Heart right ventricle (tissue), 16 donors: ENCODE measurements at places on chromosomes 13 and 19. TPM values are rescaled to one million over a fixed set of nuclear protein-coding genes. Genes with fewer than 3 reads are reported as not detected.

Gene MYO1F
- total RNA-seq: 2.0 TPM

- H3K4me3 ChIP-seq: no peak overlapping the region
- H3K4me1 ChIP-seq: no peaks in the 10 kb centered on the region
- no peaks in the 10 kb centered on the region for H3K27me3 ChIP-seq
- no peak for DNase-seq
- H3K27ac ChIP-seq: no peak overlapping the region
- no peaks in the 10 kb centered on the region for H3K36me3 ChIP-seq
Measured at GRCh38 chr13:58704953-58705352, 1073.4 kb downstream of the PCDH17 start.

Gene RAB3A
- 30.0 TPM for total RNA-seq

Gene ZNF527
- total RNA-seq: 7.6 TPM

DNA sequence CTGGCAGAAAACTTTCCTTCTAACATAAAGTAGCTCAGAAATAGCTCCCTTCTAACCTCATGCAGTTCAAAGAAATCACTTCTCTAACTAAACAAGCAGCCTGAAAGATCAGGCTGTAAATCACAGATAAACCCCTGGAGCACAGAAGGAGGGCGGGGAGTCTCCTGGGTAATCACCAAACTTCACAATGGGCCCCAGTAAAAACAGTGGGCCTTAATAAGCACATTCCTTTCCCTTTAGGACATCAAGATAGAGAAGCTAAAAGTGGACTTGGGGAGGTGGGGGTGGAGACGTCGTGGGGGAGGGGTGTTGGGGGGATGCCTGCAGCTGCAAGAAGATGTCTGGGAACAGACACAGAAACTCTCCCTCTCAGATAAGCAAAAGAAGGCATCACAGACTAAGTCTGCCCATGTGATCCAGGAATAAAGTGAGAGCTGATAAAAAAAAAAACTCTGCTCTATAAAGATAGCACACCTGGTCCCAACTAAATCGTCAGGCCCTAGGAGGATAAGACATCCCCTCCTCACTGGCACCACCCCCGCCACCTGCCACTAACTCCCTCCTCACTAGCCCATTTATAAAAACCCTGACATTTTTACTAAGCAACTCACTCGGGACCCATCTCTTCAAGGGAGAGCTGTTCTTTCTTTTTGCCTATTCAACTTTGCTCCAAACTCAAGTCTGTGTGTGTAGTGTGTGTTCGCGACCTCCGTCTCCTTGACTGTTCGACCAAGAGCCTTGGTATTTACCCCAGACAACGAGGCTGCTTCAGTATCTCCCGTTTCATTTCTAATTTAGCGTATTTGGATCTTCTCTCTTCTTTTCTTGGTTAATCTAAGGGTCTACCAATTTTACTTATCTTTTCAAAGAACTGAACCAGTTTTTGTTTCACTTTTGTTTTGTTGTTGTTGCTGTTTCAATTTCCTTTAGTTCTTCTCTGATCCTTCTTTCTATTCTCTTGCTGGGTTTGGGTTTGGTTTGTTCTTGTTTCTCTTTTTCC, 31.7 kb downstream of the DNAJC15 start:
- peak overlapping the region; percentile 69 for H3K27ac ChIP-seq
- H3K27me3 ChIP-seq: no peaks in the 10 kb centered on the region
- peak; percentile 28 for DNase-seq
- H3K4me1 ChIP-seq: peaks cover 34% of the 10 kb centered on the region
- H3K36me3 ChIP-seq: no peaks in the 10 kb centered on the region
- peak overlapping the region; percentile 18 for H3K4me3 ChIP-seq

GRCh38 chr13:59842507-59842906, 321.2 kb downstream of the DIAPH3 start:
- H3K36me3 ChIP-seq: no peaks in the 10 kb centered on the region
- DNase-seq: no peak
- H3K4me3 ChIP-seq: no peak overlapping the region

DNA sequence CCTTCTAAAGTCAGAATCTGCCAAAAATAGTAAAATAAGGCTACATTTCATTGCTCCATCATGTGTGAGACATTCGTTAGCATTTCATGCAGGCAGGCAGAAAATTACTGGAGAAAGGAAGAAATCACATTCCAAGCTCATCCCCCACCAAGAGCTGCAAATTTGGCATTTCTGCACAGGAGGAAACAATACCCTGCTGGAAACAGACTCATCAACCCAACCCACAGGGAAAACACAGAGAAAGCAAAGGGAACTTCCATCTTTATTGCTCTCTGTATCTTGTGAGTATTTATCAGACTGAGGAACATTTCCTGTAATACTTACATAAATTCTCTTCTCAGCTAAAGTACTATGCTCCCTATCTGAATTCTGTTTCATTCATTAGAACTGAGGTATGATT, 95.7 kb downstream of the KCTD12 start:
- H3K36me3 ChIP-seq: no peaks in the 10 kb centered on the region
- H3K27ac ChIP-seq: no peak overlapping the region
- H3K4me3 ChIP-seq: no peak overlapping the region
- peaks cover 19% of the 10 kb centered on the region for H3K4me1 ChIP-seq

GRCh38 chr13:46817095-46817494, 20.1 kb upstream of the ESD start:
- H3K4me1 ChIP-seq: no peaks in the 10 kb centered on the region
- no peaks in the 10 kb centered on the region for H3K36me3 ChIP-seq
- DNase-seq: no peak
- no peak overlapping the region for H3K4me3 ChIP-seq
- H3K27ac ChIP-seq: no peak overlapping the region
- no peaks in the 10 kb centered on the region for H3K27me3 ChIP-seq

DNA sequence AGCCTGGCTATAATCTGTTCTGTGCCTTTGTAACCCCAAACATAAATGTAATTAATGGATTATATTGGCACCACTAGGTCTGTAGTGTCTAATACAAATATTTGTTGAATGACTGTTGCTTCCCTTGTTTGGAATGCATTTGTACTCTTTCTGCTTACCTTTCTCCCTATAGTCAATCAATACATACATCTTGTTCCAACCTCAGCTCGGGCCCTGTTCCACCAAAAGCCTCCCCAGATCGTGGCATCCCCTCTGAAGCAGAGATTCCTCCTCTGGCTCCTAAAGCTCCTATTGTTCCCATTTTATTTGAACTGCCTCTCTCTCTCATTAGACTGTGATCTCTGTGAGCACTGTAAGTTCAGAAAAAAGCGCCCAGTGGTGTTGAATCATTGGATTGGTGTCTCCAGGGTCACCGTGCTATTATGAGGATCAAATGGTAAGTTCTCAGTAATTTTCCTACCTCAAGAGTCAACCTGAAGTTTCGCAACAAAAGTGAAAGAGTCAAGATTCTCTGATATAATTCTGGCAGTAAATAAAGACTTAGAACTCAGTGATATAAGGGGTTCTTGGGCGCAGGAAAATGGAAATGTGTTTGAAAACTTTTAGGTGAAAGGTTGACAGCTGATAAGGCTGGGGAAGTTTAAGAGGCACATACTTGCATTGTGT, 151.5 kb downstream of the KLF5 start:
- no peak overlapping the region for H3K4me3 ChIP-seq
- H3K27ac ChIP-seq: no peak overlapping the region
- H3K36me3 ChIP-seq: no peaks in the 10 kb centered on the region
- no peaks in the 10 kb centered on the region for H3K4me1 ChIP-seq

DNA sequence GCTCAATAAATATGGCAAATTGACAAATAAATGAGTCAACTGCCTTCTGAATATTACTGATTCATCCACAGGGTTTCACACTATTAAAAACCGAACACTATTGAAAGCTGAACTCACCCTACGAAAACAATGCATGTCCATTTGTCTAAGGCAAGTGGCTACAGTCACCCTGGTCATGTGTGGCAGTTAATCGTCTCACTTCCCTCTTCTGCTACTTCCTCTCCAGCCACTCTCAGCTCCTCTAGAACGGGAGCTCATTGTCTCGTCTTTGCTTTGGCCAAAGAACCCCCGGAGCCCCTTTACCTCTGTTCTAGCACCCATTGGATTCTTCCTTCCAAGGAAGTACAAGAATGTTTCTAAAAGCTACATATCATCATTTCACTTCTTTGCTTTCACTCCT, 74.4 kb upstream of the ZNF599 start:
- H3K4me1 ChIP-seq: no peaks in the 10 kb centered on the region
- H3K27ac ChIP-seq: no peak overlapping the region
- DNase-seq: no peak

Gene C13orf42
- not detected for total RNA-seq

Gene FXYD1
- 451 TPM for total RNA-seq

GRCh38 chr19:10752913-10753704, 35.2 kb downstream of the DNM2 start:
- no peak for DNase-seq
- H3K27ac ChIP-seq: peak overlapping the region; percentile 81
- no peaks in the 10 kb centered on the region for H3K36me3 ChIP-seq
- peaks cover 81% of the 10 kb centered on the region for H3K4me1 ChIP-seq
- no peaks in the 10 kb centered on the region for H3K27me3 ChIP-seq
- H3K4me3 ChIP-seq: no peak overlapping the region

Gene ELSPBP1
- total RNA-seq: not detected

GRCh38 chr19:4379383-4380253, 20.7 kb downstream of the SH3GL1 start:
- no peaks in the 10 kb centered on the region for H3K27me3 ChIP-seq
- H3K4me1 ChIP-seq: peaks cover 57% of the 10 kb centered on the region
- peaks cover 10% of the 10 kb centered on the region for H3K36me3 ChIP-seq
- H3K4me3 ChIP-seq: no peak overlapping the region

GRCh38 chr13:52997951-52998876, 30.4 kb upstream of the OLFM4 start:
- H3K36me3 ChIP-seq: no peaks in the 10 kb centered on the region
- DNase-seq: no peak
- no peak overlapping the region for H3K27ac ChIP-seq
- no peaks in the 10 kb centered on the region for H3K4me1 ChIP-seq
- no peaks in the 10 kb centered on the region for H3K27me3 ChIP-seq

GRCh38 chr13:38872693-38873092, 117.9 kb downstream of the STOML3 start:
- no peak overlapping the region for H3K4me3 ChIP-seq
- no peaks in the 10 kb centered on the region for H3K36me3 ChIP-seq
- no peaks in the 10 kb centered on the region for H3K27me3 ChIP-seq
- DNase-seq: peak; percentile 12
- no peak overlapping the region for H3K27ac ChIP-seq
- no peaks in the 10 kb centered on the region for H3K4me1 ChIP-seq

DNA sequence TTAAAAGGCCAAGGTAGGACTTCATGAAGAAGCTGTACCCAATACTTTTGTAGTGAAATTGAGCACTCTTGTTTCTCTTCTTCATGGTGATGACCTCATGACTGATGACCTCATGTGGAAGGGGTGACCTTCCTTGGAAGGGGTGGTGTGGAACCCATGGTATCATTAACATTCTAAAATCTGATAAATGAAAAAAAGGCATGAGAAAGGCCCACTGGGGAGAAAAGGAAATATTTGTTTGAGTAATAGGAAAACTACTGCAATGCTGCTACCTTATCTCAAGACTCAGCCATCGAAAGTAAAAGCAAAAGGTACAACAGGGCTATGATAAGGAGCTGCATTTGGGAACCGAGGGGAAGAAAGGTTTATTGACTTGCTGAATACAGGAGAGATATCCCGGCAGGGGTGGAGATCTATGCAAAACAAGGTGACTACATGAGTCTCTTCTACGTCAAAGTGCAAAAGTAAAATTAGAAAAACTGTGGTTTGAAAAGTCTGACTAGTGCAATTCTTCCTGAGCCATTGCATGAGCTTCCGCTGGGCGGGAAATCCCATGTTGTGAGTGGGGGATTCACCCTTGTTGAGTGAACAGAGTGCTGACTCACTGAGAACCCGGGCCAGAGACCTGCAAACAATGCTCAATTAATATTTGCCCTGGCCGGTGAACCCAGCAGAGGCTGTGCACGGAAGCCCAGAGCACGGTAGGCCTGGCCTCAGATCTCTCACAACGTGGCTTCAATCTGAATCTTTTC, 138.9 kb upstream of the RFC3 start:
- no peaks in the 10 kb centered on the region for H3K27me3 ChIP-seq
- H3K4me3 ChIP-seq: peak overlapping the region; percentile 10
- H3K27ac ChIP-seq: peak overlapping the region; percentile 69
- DNase-seq: peak; percentile 36

DNA sequence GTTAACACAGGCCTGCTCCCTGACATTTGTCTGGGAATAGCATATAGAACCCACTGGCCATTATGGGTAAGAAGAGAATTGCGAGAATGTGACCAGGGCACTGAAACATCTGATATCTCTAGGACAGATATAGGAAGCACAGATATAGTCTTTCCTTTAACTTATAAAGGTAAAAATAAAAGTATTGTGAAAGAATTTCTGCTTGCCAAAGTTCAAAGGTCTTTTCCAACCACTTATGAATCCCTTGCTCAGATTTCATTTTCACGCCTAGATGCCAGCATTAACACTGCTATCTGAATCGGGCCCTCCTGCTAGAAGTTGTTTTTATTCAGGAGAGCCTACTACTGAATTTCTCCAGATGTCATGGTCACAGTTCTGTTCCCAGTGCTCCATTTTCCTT, 27.7 kb downstream of the BBC3 start:
- no peaks in the 10 kb centered on the region for H3K4me1 ChIP-seq
- H3K36me3 ChIP-seq: peaks cover 94% of the 10 kb centered on the region
- no peak overlapping the region for H3K4me3 ChIP-seq
- H3K27ac ChIP-seq: no peak overlapping the region

Gene ZGLP1
- 0.64 TPM for total RNA-seq

DNA sequence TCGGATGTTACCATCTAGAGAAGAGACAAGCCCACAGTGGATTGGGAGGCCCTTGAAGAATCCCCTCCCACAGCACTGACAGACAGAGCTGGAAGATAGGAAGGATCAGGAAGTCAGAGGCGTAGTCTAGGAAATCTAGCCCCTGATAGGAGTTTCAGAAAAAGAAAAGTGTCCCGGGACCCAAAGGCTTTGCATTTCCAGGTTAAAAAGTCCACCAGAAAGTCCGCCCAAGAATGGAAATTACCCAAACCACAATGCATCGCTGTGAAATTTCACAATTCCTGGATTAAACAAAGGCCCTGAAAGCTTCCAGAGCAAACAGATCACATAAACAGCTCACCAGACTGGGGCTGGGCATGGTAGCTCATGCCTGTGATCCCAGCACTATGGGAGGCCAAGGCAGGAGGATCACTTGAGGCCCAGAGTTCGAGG, 146.9 kb downstream of the KDM4B start:
- no peak overlapping the region for H3K27ac ChIP-seq
- no peaks in the 10 kb centered on the region for H3K4me1 ChIP-seq
- H3K36me3 ChIP-seq: no peaks in the 10 kb centered on the region
- no peak overlapping the region for H3K4me3 ChIP-seq
- DNase-seq: no peak
- H3K27me3 ChIP-seq: no peaks in the 10 kb centered on the region

GRCh38 chr13:29402166-29402636, 193.3 kb downstream of the SLC7A1 start:
- H3K36me3 ChIP-seq: no peaks in the 10 kb centered on the region
- no peaks in the 10 kb centered on the region for H3K27me3 ChIP-seq
- no peak for DNase-seq
- H3K27ac ChIP-seq: no peak overlapping the region
- H3K4me1 ChIP-seq: no peaks in the 10 kb centered on the region

DNA sequence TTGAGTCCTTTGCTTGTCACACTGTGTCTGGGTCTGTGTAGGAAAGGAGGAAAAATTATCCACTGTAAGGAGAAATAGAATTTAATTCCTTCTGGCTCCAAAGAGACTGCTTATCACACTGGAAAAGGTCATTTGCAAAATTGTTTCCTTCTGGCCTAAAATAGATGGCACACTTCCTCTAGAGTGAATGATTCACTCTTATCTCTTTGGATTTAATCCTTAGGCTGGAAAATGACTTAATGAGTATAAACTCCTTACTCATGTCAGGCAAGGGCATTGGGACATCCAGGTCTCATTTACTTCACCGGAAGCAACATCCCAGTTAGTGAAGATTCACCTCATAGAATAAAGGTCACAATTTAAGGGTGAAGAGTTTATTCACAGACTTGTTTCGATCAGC, 293.6 kb downstream of the OXGR1 start:
- no peaks in the 10 kb centered on the region for H3K36me3 ChIP-seq
- H3K4me1 ChIP-seq: no peaks in the 10 kb centered on the region
- DNase-seq: no peak
- no peaks in the 10 kb centered on the region for H3K27me3 ChIP-seq
